ENCODE measurements at places on chromosomes 12 and 14. TPM values are rescaled to one million over a fixed set of nuclear protein-coding genes. Genes with fewer than 3 reads are reported as not detected.

DNA sequence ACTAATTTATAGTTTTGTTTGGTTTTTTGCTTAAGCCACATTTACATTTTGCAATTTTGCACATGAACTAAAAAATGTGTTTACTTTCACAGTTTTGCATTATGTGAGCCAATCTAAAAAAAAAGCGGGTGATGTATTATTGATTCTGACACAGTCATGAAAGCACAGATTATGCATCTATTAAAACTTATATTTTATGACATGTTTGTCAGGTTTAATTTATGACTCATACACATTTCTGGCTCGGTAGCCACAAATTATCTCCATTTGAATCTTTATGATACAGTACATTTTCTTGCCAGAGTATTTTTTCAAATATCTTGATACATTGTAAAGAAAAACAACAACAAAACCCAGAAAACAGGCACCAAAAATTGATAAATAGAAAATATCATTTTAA is 280.4 kb upstream of the GRIP1 start:
- DNase-seq: no peak
- H3K27me3 ChIP-seq: no peaks in the 10 kb centered on the region
- H3K4me1 ChIP-seq: no peaks in the 10 kb centered on the region

Gene KRT83
- total RNA-seq: not detected

GRCh38 chr12:83971781-83972180 is 940.8 kb downstream of the SLC6A15 start:
- H3K4me1 ChIP-seq: no peaks in the 10 kb centered on the region
- no peak overlapping the region for H3K27ac ChIP-seq
- H3K4me3 ChIP-seq: no peak overlapping the region

DNA sequence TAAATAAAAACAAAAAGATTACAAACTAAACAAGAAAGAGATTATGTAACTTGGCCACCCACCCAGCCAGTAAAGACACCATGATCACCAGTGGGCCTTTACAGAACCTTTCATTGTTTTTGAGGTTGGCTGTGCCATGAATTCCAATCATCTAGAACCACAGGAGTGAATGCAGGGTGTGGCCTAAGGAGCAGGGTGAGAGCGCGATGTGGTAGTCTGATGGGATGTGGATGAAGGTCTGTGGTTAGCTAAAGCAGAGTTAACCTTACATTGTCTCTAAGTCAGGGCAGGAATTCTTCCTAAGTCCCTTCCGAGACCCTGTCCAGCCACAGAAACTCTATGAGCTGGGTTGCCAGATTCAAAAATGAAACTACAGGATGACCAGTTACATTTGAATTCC is 54.0 kb upstream of the CDKN3 start:
- H3K4me1 ChIP-seq: peaks cover 13% of the 10 kb centered on the region
- no peak overlapping the region for H3K4me3 ChIP-seq
- no peak overlapping the region for H3K27ac ChIP-seq

- no peak for DNase-seq
- H3K4me3 ChIP-seq: no peak overlapping the region
- no peaks in the 10 kb centered on the region for H3K27me3 ChIP-seq
- no peaks in the 10 kb centered on the region for H3K36me3 ChIP-seq
- no peak overlapping the region for H3K27ac ChIP-seq
Measured at GRCh38 chr14:91410771-91411536, 6.7 kb downstream of the CCDC88C start.

Gene PRKCH
- 19.2 TPM for total RNA-seq

DNA sequence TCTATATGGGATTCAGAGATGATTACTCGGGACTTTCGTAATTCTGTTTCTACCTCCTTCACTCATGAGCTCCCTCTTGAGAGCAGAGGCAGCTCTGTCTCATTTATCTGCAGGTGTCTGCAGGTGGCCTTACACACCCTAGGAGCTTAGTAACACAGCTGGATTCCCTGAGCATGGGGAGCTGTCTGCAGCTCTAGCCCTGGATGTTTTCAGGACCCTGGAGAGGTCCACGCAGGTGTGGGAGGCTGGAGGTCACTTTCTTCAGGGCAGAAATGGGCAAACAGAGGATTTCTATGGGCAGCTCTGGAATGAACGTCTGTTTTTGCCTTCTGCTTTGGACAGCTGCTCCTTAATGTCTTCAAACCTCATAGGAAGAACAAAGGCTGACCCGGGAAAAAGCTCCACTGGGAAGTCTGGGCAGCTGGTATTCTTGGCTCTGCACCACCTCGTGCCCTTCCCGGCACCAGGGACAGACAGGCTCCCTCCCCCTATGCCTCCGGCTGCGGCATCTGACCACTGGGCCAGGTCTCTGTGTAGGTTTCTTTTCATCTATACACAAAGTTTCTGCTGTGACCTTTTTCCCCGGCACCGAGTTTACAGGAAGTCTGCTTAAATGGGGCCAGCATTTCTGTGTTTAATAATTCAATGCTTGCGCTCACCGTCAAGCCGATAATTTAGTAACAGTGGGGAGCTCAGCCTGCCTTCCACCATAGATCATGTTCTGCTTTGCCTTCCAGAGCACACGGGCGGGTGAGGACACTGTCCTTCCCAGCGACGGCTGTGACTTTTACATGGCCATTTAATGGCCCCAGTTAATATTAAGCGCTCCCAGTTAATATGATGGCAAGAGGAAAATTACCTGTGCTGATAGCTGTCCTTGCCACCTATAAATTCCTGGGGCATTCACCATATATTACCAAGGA is 320.2 kb upstream of the SFSWAP start:
- DNase-seq: no peak
- H3K27me3 ChIP-seq: peaks cover 8% of the 10 kb centered on the region
- H3K4me1 ChIP-seq: no peaks in the 10 kb centered on the region

GRCh38 chr12:54054742-54055194 is 1.1 kb downstream of the HOXC4 start:
- DNase-seq: no peak
- H3K27ac ChIP-seq: no peak overlapping the region
- H3K27me3 ChIP-seq: peaks cover 99% of the 10 kb centered on the region
- H3K36me3 ChIP-seq: no peaks in the 10 kb centered on the region

- H3K27ac ChIP-seq: no peak overlapping the region
- DNase-seq: no peak
- no peaks in the 10 kb centered on the region for H3K4me1 ChIP-seq
- no peaks in the 10 kb centered on the region for H3K27me3 ChIP-seq
- no peaks in the 10 kb centered on the region for H3K36me3 ChIP-seq
- H3K4me3 ChIP-seq: no peak overlapping the region
Measured at GRCh38 chr12:79347866-79348265, 342.9 kb downstream of the PAWR start.

GRCh38 chr12:107992870-107993451 is 136.1 kb upstream of the WSCD2 start:
- no peak overlapping the region for H3K27ac ChIP-seq
- DNase-seq: no peak
- no peak overlapping the region for H3K4me3 ChIP-seq
- no peaks in the 10 kb centered on the region for H3K4me1 ChIP-seq

Gene TMEM229B
- total RNA-seq: 1.8 TPM

Gene TOMM20L
- total RNA-seq: not detected

- no peak overlapping the region for H3K4me3 ChIP-seq
- DNase-seq: no peak
- peak overlapping the region; percentile 54 for H3K27ac ChIP-seq
- no peaks in the 10 kb centered on the region for H3K36me3 ChIP-seq
- H3K4me1 ChIP-seq: peaks cover 27% of the 10 kb centered on the region
Measured at GRCh38 chr12:32104572-32105355, 1.9 kb upstream of the BICD1 start.

- H3K27ac ChIP-seq: no peak overlapping the region
- peaks cover 42% of the 10 kb centered on the region for H3K27me3 ChIP-seq
- H3K4me1 ChIP-seq: no peaks in the 10 kb centered on the region
- no peaks in the 10 kb centered on the region for H3K36me3 ChIP-seq
- DNase-seq: no peak
Measured at GRCh38 chr14:101476258-101476915, 84.9 kb upstream of the DIO3 start.

GRCh38 chr12:25550186-25550585 is 2.9 kb downstream of the LMNTD1 start:
- H3K36me3 ChIP-seq: no peaks in the 10 kb centered on the region
- DNase-seq: no peak
- H3K4me1 ChIP-seq: no peaks in the 10 kb centered on the region

DNA sequence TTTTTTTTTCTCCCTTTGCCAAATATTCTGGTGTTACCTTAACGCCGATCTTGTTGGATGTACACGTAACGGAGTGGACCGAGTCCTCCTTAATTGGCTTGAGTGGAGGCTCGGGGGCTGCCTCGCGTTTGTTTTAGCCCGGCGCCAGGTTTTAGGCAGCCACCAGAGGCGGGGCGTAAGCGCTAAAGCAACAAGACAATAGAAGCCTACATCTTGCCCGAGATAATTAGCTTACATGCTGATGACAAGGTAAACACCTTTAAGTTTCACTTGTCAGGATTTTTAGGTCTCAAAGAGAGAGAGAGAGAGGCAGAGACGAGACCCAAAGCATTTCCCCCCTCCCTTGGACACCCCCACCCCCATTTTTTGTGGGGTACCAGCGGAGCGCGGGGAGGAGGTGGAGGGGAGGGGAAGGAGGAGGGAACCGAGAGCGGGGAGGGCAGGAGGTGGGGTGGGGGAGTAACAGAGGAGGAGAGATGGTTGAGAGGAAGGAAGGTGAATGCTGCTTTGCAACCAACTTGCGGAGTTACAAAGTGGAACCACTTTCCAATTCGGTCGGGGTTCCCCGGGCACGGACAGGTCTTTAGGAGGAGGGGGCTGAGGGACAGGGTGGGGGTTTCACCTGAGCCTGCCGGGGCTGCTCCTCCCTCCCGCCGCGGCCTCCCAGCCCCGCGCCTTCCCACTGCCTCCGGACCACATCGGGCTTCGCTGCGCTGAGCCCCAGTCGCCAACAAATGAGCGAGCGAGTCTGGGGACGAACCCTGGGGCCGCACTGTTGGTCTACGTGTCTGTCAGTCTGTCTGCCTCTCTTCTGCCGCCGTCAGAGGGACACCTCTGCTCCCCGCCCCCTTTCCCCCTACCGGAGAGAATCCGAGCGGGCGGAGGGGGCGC is at the start of gene NKX2-1:
Gene NKX2-1 (minus strand): TSS at position 802 of the 891 bp plus-strand sequence. CDS start 103 bp downstream, at position 699.
- no peak for DNase-seq
- H3K4me3 ChIP-seq: peak within 1 kb of the TSS; percentile 20
- H3K27me3 ChIP-seq: peaks cover 62% of the 10 kb centered on the region
- no peaks in the 10 kb centered on the region for H3K36me3 ChIP-seq
- H3K4me1 ChIP-seq: peaks cover 39% of the 10 kb centered on the region
- no peak within 1 kb of the TSS for H3K27ac ChIP-seq

Gene TAS2R19
- total RNA-seq: 0.47 TPM

DNA sequence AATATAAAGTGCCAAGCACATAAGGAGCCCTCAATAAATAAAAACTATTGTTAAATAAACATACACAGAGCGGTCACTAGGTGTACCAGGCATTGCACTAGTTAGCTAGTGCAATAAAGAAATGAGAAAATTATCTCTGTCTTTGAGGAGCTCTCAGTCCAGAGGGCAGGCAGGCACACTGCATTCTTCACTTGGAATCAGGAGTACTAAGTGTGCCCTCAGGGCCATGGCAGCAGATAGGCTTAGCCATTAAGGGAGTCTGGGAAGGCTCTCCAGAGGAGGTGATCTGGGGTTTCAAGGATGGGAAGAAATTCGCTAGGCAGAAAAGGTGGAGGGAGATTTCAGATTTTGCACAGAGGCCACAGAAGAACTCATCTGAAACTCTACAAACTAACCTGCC is 9.1 kb downstream of the ABCD4 start:
- H3K4me1 ChIP-seq: peaks cover 5% of the 10 kb centered on the region
- H3K27me3 ChIP-seq: no peaks in the 10 kb centered on the region
- no peak for DNase-seq
- no peaks in the 10 kb centered on the region for H3K36me3 ChIP-seq
- no peak overlapping the region for H3K4me3 ChIP-seq
- no peak overlapping the region for H3K27ac ChIP-seq

GRCh38 chr14:84208451-84208850 is 1321.5 kb upstream of the FLRT2 start:
- H3K36me3 ChIP-seq: no peaks in the 10 kb centered on the region
- DNase-seq: no peak
- H3K4me1 ChIP-seq: no peaks in the 10 kb centered on the region
- no peak overlapping the region for H3K4me3 ChIP-seq

DNA sequence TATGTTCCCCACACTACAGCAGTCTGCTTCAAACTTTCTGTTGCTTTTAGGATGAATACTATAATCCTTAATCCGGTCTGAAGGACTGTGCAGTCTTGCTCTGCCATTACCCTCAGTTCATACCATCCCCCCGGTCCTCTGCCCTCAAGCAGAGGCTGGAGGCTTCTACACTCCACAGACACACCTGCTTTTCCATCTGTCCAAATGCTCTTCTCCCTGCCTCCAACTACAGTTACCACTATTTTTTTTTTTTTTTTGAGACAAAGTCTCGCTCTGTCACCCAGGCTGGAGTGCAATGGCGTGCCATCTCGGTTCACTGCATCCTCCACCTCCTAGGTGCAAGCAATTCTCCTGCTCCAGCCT is 19.3 kb upstream of the KCNH3 start:
- no peak for DNase-seq
- H3K4me3 ChIP-seq: no peak overlapping the region
- no peak overlapping the region for H3K27ac ChIP-seq
- peaks cover 59% of the 10 kb centered on the region for H3K36me3 ChIP-seq

Gene RAD9B
- total RNA-seq: 1.4 TPM

- H3K4me1 ChIP-seq: no peaks in the 10 kb centered on the region
- DNase-seq: no peak
- H3K27me3 ChIP-seq: no peaks in the 10 kb centered on the region
- no peak overlapping the region for H3K27ac ChIP-seq
- H3K4me3 ChIP-seq: no peak overlapping the region
Measured at GRCh38 chr12:127944211-127944899, 322.6 kb upstream of the TMEM132C start.

- no peaks in the 10 kb centered on the region for H3K27me3 ChIP-seq
- peaks cover 13% of the 10 kb centered on the region for H3K4me1 ChIP-seq
- peak overlapping the region; percentile 33 for H3K27ac ChIP-seq
- H3K36me3 ChIP-seq: no peaks in the 10 kb centered on the region
- H3K4me3 ChIP-seq: no peak overlapping the region
Measured at GRCh38 chr12:28866715-28867503, 282.2 kb upstream of the FAR2 start.

Gene ST8SIA1
- 1.8 TPM for total RNA-seq

Gene CLEC4E
- total RNA-seq: 0.37 TPM

Gene PIANP
- 0.23 TPM for total RNA-seq

Gene OVCH1
- 0.07 TPM for total RNA-seq

GRCh38 chr12:105738051-105738450 is 400.7 kb downstream of the NUAK1 start:
- peaks cover 66% of the 10 kb centered on the region for H3K4me1 ChIP-seq
- no peaks in the 10 kb centered on the region for H3K36me3 ChIP-seq
- peak overlapping the region; percentile 73 for H3K27ac ChIP-seq
- DNase-seq: peak; percentile 55

GRCh38 chr14:31059152-31059924 is 33.2 kb upstream of the STRN3 start:
- H3K36me3 ChIP-seq: no peaks in the 10 kb centered on the region
- H3K27me3 ChIP-seq: no peaks in the 10 kb centered on the region
- H3K4me1 ChIP-seq: peaks cover 12% of the 10 kb centered on the region
- peak; percentile 29 for DNase-seq
- H3K4me3 ChIP-seq: no peak overlapping the region
- H3K27ac ChIP-seq: no peak overlapping the region

Gene ACVRL1
- 18.9 TPM for total RNA-seq

GRCh38 chr12:59980476-59980875 is 384.6 kb downstream of the SLC16A7 start:
- H3K36me3 ChIP-seq: no peaks in the 10 kb centered on the region
- H3K4me1 ChIP-seq: no peaks in the 10 kb centered on the region
- no peak overlapping the region for H3K27ac ChIP-seq
- H3K4me3 ChIP-seq: no peak overlapping the region
- DNase-seq: no peak

- no peaks in the 10 kb centered on the region for H3K4me1 ChIP-seq
- no peak for DNase-seq
- H3K27ac ChIP-seq: no peak overlapping the region
- H3K36me3 ChIP-seq: no peaks in the 10 kb centered on the region
- no peaks in the 10 kb centered on the region for H3K27me3 ChIP-seq
- no peak overlapping the region for H3K4me3 ChIP-seq
Measured at GRCh38 chr14:47730296-47730695, 54.9 kb upstream of the MDGA2 start.
